CD4-positive, alpha-beta T cell treated with Interleukin-17A for 1 hour (primary cell): ENCODE measurements at places on chromosomes 6 and 20.

DNA sequence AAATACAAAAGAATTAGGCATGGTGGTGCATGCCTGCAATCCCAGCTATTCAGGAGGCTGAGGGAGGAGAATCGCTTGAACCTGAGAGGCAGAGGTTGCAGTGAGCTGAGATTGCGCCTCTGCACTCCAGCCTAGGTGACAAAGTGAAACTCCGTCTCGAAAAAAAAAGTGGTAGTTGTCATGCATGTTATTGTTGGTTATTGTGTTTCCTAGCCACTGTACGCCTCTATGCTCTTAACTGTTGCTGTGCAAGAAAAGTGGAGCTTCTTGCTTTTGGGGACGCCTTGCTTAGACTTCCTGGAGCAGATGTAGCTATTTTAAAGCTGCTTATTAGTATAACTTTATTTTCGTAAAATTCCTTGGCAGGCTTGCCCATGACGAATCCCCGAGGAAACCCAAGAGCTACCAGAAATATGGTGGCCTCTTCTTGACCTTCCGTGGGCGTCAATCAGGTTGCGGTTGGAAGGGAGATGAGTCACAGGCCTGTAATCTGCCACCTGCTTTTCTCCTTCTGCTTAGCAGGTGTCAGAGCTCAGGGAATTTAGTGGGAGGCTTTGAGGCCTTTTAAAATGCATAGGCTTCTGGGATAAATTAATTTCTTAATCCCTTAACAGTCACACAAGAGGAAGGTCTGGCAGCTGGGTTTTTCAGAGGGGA lies 17.3 kb downstream of the GABRR2 start:
- DNase-seq = peak; percentile 69

GRCh38 chr6:15505463-15505918 lies 157.3 kb downstream of the DTNBP1 start:
- DNase-seq = no peak

DNA sequence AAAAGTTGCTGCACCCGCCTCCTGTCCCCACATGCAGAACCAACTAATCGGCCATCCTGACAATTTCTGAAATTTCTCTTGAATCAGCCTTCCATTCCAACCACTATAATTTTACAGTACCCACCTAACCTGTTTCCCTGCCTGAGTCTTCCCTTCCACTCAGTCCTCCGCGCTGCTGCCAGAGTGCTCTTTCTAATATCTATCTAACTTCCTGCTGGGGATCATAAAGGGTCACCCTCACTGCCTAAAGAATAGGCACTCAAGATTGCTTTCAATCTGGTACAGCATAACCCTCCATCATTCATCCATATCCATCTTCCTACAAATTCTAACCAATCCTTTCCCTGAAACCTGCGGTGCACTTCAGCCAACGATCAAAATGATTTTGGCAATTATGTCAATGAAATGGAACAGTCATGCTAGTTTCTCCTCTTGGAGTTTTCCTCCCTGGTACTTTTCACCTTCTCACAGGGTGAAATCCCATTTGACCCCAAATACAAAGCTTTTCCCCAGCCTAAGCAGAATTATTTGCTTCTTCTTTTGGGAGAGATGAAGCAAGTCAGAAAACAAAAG lies 117.5 kb upstream of the BEND6 start:
- no peak for DNase-seq

GRCh38 chr6:3913077-3913957 lies 64.1 kb downstream of the FAM50B start:
- DNase-seq = no peak

DNA sequence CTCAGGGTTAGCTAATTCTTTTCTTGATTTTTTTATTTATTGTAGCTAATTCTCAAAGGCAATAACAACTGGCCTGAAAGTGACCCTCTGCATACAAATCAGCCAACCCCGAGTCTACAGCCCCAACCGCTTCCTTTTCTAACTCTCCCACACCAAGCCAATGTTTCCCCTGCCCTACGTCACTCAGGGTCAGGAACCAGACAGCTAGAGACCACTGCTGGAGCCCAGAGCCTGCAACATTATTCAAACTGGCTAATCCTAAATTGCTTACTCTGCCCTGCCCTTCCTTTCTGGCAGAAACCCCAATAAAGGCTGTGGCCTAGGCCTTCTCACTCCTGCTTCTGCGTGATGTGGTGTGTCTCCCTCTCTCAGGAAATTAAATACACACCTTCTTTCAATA lies 320.7 kb downstream of the CBLN4 start:
- no peak for DNase-seq

- DNase-seq = peak; percentile 15
Measured at GRCh38 chr6:155530219-155530834, 74.7 kb upstream of the NOX3 start.

DNA sequence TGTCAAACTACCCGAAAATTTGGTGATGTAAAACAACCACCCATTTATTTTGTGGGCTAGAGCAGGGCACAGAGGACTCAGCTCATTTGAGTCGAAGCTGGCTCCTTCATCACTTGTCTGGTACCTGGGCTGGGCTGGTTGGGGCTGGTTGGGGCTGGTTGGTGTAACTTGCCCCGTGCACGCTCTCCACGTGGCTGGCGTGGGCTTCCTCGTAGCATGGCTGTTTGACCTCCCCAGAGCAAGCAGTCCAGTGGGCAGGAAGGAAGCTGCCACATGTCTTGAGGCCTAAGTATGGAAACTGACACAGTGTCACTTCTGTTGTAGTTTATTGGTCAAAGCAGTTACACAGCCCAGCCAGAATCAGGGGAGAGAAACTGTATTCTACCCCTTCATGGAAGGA lies 27.1 kb downstream of the BCAS4 start:
- no peak for DNase-seq

- no peak for DNase-seq
Measured at GRCh38 chr6:81977486-81977885, 225.0 kb upstream of the TENT5A start.

DNA sequence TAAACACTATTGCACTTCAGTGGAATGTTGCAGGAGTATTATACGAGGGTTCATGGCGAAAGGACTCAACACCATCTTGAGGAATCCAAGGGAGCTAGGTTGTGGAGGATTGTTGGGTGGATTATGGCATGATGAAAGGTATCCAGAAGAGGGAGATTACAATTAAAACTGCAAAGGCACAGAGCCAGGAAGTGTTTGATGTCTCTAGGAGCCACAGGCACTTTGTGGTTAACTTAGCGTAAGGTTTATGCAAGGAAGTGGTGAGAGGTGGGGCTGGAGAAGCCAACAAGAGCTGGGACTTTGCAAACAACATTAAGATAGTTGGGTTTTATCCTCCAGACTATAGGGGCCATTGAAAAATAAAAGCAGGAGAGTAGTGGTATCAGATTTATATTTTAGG lies 86.6 kb upstream of the TPD52L1 start:
- DNase-seq = peak; percentile 52

DNA sequence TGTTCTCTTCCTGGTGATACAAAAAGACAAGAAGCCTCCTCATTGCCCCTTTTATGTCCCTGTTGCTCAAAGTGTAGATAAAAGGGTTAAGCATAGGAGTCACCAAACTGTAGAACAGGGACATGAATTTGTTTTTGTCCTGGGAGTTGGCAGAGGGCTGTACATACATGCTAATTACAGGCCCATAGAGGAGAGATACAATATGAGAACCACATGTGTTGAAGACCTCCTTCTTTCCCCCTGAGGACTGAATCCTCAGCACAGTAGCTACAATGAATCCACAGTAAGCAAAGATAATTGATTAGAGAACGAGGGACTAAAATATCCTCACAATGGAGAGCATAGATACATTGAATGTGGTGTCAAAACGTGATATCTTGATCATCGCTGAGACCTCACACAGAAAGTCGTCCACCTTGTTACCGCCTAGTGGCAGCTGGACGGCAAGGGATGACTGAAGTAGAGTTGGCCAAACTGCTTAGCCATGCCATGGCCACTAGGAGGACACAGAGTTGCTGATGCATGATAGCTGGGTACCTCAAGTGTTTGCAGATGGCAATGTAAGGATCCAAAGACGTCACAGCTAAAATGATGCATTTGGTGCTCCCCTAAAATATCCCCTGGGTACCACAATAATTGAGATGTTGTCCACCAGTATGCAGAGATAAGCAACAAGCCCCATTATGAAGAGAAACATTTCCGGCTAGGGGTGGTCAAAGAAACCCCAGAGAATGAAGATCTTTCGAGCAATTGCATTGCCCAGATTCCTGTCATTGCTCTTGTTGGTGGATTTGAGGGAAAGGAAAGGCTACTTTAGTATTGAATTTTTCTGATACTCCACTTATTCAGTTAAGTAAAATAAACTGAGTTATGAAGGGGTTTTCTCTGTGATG lies 15.0 kb downstream of the OR2B3 start:
- peak; percentile 0 for DNase-seq

DNA sequence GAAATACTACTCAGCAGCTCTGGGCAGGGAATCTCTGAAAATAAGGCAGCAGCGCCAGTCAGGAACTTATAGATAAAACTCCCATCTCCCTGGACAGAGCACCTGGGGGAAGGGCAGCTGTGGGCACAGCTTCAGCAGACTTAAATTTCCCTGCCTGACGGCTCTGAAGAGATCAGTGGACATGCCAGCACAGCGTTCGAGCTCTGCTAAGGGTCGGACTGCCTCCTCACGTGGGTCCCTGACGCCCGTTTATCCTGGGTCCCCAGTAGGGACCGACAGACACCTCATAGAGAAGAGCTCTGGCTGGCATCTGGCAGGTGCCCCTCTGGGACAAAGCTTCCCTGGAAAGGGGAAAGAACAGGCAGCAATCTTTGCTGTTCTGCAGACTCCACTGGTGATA lies 59.0 kb downstream of the COL21A1 start:
- no peak for DNase-seq

- no peak for DNase-seq
Measured at GRCh38 chr20:34143951-34144350, 31.9 kb upstream of the EIF2S2 start.

- DNase-seq = no peak
Measured at GRCh38 chr6:17610835-17611234, 10.7 kb downstream of the FAM8A1 start.
